ENCODE measurements at places on chromosomes 2 and 18. TPM values are rescaled to one million over a fixed set of nuclear protein-coding genes. Genes with fewer than 3 reads are reported as not detected.
A peak's percentile ranks its signal among the peaks of the same experiment; 100 is the strongest.

ZNF521 gene
- total RNA-seq, result 12.7 TPM

COL4A4 gene
- 24.3 TPM for total RNA-seq

LYPD1 gene
- 1.5 TPM for total RNA-seq

GPR39 gene
- total RNA-seq, result 11.2 TPM

DNA sequence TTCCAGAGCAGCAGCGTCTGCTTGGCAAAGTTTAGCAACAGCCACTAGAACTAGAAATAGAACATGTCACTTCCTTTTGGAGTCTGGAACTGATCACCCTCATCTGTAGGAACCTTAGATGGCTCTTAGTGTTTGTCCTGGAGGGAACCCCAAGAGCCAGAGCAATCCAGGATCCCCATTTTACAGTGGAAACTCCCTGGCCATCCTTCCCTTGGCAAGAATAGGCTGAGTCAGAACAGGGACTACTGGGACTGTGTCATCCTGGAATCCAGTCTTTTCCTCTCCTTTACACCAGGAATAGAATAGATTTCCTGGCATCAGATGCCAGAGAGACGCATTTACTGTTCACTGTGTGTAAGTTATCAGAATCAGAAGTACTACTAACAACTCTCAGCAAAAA lies 33.2 kb upstream of the GRHL1 start:
- H3K4me1 ChIP-seq, result peaks cover 3% of the 10 kb centered on the region
- H3K36me3 ChIP-seq, result peaks cover 42% of the 10 kb centered on the region
- H3K4me3 ChIP-seq, result no peak overlapping the region
- H3K27me3 ChIP-seq, result no peaks in the 10 kb centered on the region

DNA sequence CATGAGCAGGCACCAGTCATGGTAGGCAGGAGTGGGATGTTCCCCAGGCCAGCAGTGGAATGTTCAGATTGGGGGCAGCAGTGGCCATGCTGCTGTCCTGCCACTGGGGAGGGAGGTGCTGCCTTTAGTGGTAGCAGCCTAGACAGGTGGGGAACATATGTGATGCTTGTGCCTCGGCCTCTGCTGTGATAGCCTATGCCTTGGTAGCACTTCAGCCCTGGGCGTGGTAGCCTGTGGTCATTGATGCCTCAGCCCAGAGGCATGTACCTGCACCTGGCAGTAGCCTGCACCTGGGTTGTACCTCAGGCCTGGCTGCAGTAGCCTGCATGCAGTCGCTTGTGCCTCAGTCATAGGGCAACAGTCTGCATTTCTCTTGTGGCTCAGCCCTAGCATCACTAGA lies 7.1 kb downstream of the RFTN2 start:
- H3K4me3 ChIP-seq, result no peak overlapping the region
- no peaks in the 10 kb centered on the region for H3K36me3 ChIP-seq
- no peak for DNase-seq
- no peaks in the 10 kb centered on the region for H3K27me3 ChIP-seq
- H3K27ac ChIP-seq, result no peak overlapping the region

DNA sequence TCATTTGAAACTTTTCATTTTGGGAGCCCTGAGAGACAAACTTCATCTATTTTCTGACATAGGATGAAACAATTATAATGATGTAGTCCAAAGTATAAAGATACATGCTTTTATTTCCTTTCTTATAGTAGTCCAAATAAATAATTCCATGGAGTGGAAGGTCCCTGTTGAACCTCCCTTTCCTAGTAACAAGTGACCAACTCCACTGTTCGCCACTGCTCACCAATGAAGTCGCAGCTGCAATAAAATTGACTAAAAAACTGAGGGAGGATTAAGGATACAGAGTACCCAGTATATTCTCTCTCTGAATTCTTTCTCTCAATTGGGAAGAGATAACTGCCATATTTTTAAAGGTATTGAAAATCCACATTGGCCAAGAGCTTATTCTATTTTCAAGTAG lies 14.1 kb downstream of the SERPINB7 start:
- no peaks in the 10 kb centered on the region for H3K36me3 ChIP-seq
- no peak for DNase-seq
- no peak overlapping the region for H3K27ac ChIP-seq
- no peak overlapping the region for H3K4me3 ChIP-seq

GRCh38 chr18:22286585-22286984 lies 117.2 kb downstream of the GATA6 start:
- peak overlapping the region; percentile 37 for H3K27ac ChIP-seq
- H3K4me1 ChIP-seq, result peaks cover 23% of the 10 kb centered on the region
- DNase-seq, result peak; percentile 56

- no peak for DNase-seq
- H3K4me3 ChIP-seq, result no peak overlapping the region
- H3K36me3 ChIP-seq, result no peaks in the 10 kb centered on the region
- H3K4me1 ChIP-seq, result no peaks in the 10 kb centered on the region
These were observed 380.2 kb downstream of the TXNL1 start for GRCh38 chr18:56258178-56258577.

DNA sequence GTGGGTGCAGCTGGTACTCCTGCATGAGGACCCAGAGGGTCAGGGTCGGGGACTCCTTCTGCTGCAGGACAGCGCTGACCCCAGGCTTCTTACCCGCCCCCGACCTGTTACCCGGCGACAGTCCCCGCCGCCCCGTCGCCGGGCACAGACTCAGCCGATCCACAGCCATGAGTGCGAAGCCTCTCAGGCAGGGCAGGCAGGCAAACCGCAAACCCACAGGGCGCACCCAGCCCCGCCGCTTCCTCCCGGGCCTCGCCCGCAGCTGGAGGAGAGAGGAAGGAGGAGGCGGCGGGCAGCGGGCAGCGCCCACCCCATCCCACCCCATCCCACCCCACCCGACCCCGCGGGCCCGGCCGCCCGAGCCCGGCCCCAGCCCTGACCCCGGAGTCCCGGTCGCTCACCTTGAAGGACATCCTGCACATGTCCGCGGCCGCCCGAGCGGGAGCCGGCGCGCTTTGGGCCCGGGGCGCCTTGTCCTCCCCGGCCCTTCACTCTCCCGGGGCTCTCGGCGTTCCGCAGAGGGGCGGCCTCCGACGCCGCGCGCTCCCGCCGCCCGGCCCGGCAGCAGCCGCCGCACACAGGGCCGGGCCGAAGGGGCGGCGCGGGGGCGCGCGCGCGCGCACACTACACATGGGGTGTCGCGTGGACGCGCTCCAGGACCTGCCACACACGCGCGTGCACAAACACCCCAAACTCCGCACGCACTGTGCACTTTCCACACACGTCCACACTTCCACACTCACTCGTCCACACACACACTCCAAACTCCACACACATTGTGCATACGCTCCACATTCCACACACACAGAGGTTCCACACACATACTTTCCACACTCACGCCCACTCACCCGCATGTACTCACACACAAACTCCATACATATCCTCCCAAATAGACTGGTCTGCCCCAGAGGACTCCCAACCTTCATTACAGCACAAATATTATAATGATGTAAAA lies at the start of gene ANKRD29:
Gene ANKRD29 (minus strand): TSS at position 603 of the 955 bp plus-strand sequence. CDS start 181 bp downstream, at position 422.
- peak within 1 kb of the TSS; percentile 65 for H3K4me3 ChIP-seq
- no peaks in the 10 kb centered on the region for H3K36me3 ChIP-seq
- DNase-seq, result peak; percentile 72

DNA sequence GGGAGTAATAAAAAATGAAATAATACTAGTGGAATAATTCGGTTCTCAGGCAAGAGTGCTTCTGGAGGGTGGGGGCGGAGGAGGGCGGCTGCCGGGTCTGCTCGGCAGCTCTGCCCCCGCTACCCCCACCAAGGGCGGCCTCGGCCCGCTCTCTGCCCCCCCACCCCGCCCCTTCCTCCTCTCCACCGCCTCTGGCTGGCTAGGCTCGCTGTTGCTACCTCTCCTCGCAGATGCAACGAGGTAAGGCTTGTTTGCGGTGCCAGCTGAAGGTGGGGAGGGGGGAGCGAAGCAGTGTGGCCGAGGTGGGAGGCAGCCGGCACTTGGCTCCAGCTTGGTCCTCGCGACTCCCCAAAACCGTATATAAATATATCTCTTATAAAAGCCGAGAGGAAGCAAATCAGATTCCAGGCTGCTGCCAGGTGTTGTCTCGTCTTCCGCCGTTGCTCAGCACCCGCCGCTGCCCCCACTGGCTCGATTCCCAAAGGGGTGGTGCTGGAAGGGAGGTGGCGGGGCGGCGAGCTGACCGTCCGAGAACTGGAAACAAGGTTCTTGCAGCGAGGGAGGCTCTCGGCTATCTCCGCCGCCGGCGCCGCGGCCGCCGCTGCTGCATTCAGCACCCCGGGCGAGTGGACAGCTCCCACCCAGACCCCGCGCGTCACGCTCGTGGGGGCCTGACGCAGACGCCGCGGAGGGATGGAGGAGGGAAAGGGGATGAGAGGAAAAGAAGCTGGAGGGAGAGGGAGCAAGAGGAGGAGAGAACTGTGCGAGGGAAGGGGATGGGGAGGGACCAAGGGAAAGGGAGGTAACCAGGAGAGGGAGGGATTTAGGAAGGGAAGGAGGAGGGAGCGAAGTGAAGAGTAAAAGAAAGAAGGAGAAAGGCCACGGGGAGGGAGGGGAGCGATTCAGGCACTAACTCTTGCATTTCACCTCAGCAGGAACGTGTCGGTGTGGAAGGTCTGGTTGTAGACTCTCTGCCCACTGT lies at the start of gene MARCHF4:
Gene MARCHF4 (minus strand): TSS at position 763 of the 982 bp plus-strand sequence. CDS start 2,223 bp downstream, outside the sequence.
- H3K36me3 ChIP-seq, result no peaks in the 10 kb centered on the region
- DNase-seq, result peak; percentile 65
- H3K27me3 ChIP-seq, result peaks cover 57% of the 10 kb centered on the region
- H3K4me3 ChIP-seq, result peak within 1 kb of the TSS; percentile 23

- H3K36me3 ChIP-seq, result peaks cover 4% of the 10 kb centered on the region
- H3K4me1 ChIP-seq, result peaks cover 30% of the 10 kb centered on the region
- H3K27ac ChIP-seq, result peak overlapping the region; percentile 74
- peak overlapping the region; percentile 64 for H3K4me3 ChIP-seq
- peaks cover 19% of the 10 kb centered on the region for H3K27me3 ChIP-seq
These were observed 1.6 kb upstream of the ALKAL2 start for GRCh38 chr2:289362-290089.

DNA sequence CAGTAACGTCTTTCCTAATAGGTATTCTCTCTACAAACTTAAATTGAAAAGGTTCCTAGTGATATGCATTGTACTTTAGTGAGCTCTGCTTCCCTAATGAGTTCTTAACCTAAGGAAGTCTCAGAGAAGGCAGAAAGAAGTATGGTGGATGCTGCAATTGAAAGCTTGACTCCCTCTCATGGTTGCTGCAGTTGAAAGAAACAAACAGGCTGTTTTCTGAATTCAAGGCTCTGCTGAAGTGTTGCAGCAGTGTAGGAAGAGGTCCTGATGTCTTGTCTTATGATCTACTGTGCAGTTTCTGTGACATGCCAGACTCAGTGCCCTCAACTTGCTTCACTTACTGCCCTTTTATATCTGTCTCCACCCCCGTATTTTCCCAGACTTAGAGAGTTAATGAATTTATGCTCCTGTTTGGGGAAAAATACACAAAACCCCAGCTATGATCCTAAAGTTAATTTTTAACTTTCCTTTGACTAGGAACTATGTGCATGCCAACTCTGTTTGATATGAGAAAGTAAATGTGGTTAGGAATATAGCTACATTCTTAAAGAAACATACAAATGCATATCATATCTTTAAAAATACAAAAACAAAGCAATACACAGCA lies 655.3 kb upstream of the FAM98A start:
- H3K4me3 ChIP-seq, result no peak overlapping the region
- DNase-seq, result no peak
- no peaks in the 10 kb centered on the region for H3K4me1 ChIP-seq
- no peaks in the 10 kb centered on the region for H3K36me3 ChIP-seq
- no peaks in the 10 kb centered on the region for H3K27me3 ChIP-seq
- no peak overlapping the region for H3K27ac ChIP-seq

- no peaks in the 10 kb centered on the region for H3K36me3 ChIP-seq
- no peak for DNase-seq
- H3K27me3 ChIP-seq, result no peaks in the 10 kb centered on the region
- no peak overlapping the region for H3K27ac ChIP-seq
- no peak overlapping the region for H3K4me3 ChIP-seq
- no peaks in the 10 kb centered on the region for H3K4me1 ChIP-seq
These were observed 113.6 kb downstream of the GCA start for GRCh38 chr2:162457490-162457889.
